Neural cell (in vitro differentiated cells): ENCODE measurements at places on chromosomes 16 and 17. TPM values are rescaled to one million over a fixed set of nuclear protein-coding genes. Genes with fewer than 3 reads are reported as not detected.

The CNTD1 gene
- 0.21 and 1.2 TPM in 2 replicates for polyA plus RNA-seq

The SOCS1 gene
- not detected in 2 replicates for polyA plus RNA-seq

The CDH1 gene
- polyA plus RNA-seq: 0.86 and 1.2 TPM in 2 replicates

The RAD51D gene
- 13.8 and 19.0 TPM in 2 replicates for polyA plus RNA-seq

The C17orf100 gene
- polyA plus RNA-seq: 10.3 and 12.4 TPM in 2 replicates

The SLC5A2 gene
- polyA plus RNA-seq: not detected in 2 replicates

The MIS12 gene
- polyA plus RNA-seq: 41.4 and 47.5 TPM in 2 replicates

The AGRP gene
- polyA plus RNA-seq: not detected in 2 replicates

The ZNF469 gene
- polyA plus RNA-seq: not detected in 2 replicates

The UTS2R gene
- not detected in 2 replicates for polyA plus RNA-seq

The NEUROD2 gene
- polyA plus RNA-seq: not detected in 2 replicates

The QPRT gene
- polyA plus RNA-seq: 2.7 and 3.9 TPM in 2 replicates

The AOC2 gene
- polyA plus RNA-seq: 1.8 and 2.8 TPM in 2 replicates

The MTSS2 gene
- 20.4 and 22.4 TPM in 2 replicates for polyA plus RNA-seq
